ENCODE measurements at places on chromosomes 2 and 18. TPM values are rescaled to one million over a fixed set of nuclear protein-coding genes. Genes with fewer than 3 reads are reported as not detected.

Gene PRKAG3
- total RNA-seq: not detected

Gene PCARE
- total RNA-seq: not detected

Gene INSIG2
- total RNA-seq: 9.2 TPM

Gene HOXD11
- total RNA-seq: 8.9 TPM

Gene ELOA2
- not detected for total RNA-seq

- DNase-seq: no peak
Measured at GRCh38 chr18:31105733-31106132, 3.5 kb upstream of the DSC2 start.

GRCh38 chr2:159840616-159841015 lies 42.6 kb upstream of the CD302 start:
- no peak for DNase-seq

Measured in HT1080 (cell line).